ENCODE measurements at places on chromosomes 6 and 20. TPM values are rescaled to one million over a fixed set of nuclear protein-coding genes. Genes with fewer than 3 reads are reported as not detected.

- no peak for DNase-seq
Measured at GRCh38 chr6:30830438-30830837, 53.9 kb upstream of the DDR1 start.

DNA sequence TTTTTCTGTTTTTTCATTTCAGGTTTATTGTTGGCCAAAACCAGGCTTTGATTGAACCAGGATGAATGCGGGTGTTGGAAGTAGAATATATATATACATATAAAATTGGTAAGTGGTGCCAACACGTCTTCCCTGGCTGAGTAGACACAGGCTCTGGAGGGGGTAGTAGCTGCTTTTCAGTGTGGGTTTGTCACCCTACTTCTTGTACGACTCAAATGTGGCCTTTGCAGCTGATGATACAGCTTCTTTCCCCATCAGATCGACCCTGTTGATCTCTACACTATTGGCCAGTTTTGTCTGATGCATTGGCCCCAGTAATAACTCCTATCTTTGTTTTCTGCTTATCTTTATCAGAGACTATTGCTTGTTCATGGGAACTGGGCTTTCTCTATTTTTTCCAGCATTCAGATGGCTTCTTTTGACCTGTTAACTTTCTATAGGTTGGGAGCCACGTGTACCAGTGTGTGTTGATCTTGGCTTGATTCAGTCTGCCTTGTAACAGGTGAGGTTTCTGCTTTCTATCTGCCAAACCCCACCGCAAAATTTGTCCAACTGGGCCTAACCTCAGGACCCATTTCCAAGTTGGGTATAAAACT, 2.7 kb upstream of the ZNFX1 start:
- no peak for DNase-seq

DNA sequence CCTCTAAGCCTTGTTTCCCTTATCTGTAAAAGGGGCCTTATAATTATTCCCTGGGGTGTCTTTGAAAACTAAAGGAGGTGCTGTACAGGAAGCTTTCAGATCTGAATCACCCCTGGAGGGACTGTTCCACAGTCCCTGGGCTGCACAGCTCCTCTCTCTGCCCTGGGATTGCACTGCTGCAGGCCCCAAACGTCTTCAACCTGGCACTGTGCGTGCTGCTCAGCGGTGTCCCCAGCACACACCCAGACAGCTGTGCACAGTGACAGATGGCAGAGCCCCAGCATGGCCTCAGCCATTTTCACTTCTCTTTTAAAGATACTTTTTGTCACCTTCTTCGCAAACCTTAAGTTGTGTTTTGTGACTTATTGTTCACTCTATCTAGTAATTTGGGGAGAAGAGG, 50.7 kb upstream of the INSM1 start:
- no peak for DNase-seq

The SLC12A5 gene
- 0.52 TPM for total RNA-seq

Data from activated naive CD8-positive, alpha-beta T cell treated with anti-CD3 and anti-CD28 coated beads for 36 hours (primary cell).